Stimulated activated CD4-positive, alpha-beta T cell treated with anti-CD3 and anti-CD28 coated beads, Interleukin-1b, Interleukin-23, amount 100 ng/mL, for 1 hour (primary cell): ENCODE measurements at places on chromosomes 4 and X.

- no peak for DNase-seq
These were observed 71.3 kb upstream of the TBL1X start for GRCh38 chrX:9393571-9393970.

- no peak for DNase-seq
These were observed 210.2 kb upstream of the LCORL start for GRCh38 chr4:18231726-18232125.

- no peak for DNase-seq
These were observed 132.0 kb upstream of the MED14 start for GRCh38 chrX:40867352-40867751.

- DNase-seq: no peak
These were observed 7.4 kb upstream of the KDR start for GRCh38 chr4:55132775-55133174.

GRCh38 chr4:15926486-15926885 is 12.1 kb downstream of the FGFBP1 start:
- no peak for DNase-seq
